ENCODE measurements at places on chromosomes 13 and 19.

- peak; percentile 48 for DNase-seq
Measured at GRCh38 chr13:21674490-21675009, 3.7 kb downstream of the FGF9 start.

GRCh38 chr13:112204346-112205327 is 137.7 kb downstream of the SOX1 start:
- no peak for DNase-seq

DNA sequence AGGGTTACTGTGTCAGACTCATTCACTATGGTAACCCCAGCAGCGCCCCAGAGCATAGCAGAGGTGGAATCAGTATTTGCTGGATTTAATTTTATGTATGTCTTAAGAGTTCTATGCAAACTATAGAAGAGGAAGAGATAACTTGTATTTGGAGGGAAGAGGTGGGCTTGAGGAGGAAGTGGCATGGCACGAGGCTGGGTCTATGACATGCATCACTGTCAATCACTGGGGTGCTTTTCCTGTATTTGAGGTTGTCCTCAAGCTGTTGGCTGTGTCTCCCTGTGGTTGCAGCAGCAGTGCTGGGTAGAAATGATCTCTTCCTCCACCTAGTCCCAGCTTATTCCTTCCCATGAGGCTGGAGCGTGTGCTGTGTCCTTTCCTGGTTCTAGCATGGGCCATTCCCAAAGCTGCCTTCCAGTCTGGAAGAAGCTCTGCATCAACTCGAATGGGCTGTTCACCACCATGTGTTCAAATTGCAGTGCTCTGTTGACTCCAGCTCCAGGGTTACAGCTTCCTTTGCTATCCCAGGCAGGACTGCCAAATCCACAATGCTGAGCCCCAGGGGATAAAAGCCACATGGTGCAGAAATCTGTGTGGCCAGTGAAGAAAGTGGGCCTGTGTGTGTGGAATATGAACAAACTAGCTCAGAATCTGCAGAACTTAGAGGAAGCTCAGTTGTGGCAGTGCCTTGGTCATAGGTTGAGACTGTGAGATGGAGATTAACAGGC is 73.1 kb upstream of the MTIF3 start:
- DNase-seq, result no peak

GRCh38 chr19:7280940-7281666 is 13.1 kb downstream of the INSR start:
- DNase-seq, result no peak

- no peak for DNase-seq
Measured at GRCh38 chr19:16821081-16821480, 8.1 kb upstream of the SIN3B start.

DNA sequence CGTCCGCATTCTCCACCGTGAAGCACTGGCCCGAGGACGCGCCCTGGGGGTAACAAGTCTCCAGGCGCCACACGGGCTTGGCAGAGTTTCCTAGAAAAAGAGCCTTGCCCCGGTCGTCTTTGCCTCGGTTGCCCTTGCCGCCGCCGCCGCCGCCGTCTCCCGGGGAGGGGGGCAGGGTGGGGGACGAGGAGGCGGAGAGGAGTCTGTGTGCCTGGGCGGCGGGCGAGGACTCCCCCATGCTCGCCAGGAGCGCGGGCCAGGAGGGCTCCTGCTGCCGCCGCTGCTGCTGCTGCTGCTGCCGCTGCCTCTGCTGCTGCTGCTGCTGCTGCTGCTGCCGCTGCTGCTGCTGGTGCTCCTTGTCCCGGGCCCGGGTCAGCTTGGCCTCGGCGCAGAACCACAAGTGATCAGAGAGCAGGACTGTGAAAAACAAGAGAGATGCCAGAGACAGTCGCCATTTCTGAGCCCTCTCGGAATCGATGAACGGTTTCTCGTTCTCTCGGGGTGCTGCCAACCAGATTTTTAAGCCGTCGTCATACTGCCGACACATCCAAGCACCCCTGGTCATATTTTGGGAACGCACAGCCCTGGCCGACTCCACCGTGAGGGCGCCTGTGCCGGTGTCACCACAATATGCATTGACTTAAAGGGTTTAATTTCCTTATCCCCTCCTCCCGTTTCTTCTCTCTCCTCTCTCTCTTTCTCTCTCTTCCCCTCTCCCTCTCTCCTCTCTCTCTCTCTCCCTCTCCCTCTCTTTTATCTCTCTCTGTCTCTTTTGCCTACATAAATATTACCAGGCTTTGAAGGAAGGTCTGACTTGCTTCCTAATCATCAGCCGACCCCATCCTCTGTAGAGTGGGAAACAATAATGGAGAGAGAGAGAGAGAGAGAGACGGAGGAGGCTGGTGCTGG is 349.1 kb downstream of the LIG4 start:
- DNase-seq, result peak; percentile 25

- no peak for DNase-seq
Measured at GRCh38 chr19:8631425-8631819, 989 bp downstream of the NFILZ start.

DNA sequence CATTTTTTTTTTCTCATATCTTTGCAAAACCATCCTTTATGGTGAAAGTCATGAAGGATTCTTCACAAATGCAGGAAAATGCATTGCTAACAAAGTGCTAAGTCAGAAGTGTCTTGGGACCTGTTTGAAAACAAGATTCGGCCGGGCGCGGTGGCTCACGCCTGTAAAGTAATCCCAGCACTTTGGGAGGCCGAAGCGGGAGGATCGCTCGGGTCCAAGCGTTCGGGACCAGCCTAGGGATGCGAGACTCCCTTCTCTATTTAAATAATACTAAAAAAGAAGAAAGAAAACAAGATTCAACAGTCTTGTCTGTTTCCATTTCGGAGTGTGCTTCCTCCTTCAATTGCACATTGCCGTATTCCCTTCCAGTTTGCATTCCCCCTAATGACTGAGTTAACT is 819 bp downstream of the EID2B start:
- no peak for DNase-seq

- peak; percentile 21 for DNase-seq
Measured at GRCh38 chr13:101690871-101691270, 238.4 kb downstream of the ITGBL1 start.

DNA sequence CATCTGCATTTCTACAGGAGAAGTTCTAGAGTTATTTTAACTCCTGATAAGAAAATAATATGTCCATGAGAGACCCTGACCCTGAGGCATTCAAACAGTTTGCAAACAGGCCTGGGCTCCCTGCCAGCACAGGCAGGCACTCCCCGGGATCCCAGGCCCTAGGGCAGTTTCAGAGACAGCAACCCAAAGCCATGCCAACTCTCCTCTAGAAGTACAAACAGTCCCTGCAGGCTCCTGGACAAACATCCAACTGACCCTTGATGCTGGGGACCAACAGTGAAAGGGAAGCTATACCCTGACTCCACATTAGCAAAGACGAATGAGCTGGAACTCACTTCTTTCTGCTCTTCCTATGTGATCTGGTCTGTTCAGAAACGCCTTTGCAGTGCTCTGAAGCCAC is 44.8 kb downstream of the CCDC70 start:
- DNase-seq, result no peak

DNA sequence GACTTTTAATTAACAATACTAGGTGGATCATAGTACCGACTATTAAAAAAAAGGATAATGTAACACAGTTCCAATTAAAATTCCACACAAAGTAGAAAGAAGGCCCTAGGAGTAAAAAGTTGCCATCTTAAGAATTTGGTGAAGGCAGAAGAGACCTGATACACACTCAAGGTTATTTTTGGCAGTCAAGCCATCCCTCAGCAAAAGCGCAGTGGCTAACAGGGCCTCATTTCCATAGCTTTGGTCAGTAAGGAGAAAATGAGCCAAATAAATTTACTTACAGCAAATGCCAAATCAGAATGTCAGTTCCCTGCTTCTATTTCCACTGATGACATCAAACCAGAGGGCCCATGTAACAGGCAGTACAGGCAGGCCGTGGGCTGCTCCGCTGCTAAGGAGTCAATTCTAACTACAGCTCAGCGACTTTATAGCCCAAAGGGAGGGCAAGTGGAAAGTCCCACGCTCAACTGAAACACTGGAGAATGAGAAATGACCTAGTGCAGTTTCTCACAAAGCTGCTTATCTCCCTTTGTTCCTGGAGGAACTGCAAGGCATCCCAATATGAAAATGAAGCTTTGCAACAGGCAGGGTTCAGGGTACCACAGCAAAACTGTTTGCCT is 6.3 kb downstream of the ARGLU1 start:
- DNase-seq, result no peak

- DNase-seq, result no peak
Measured at GRCh38 chr19:2341982-2342381, 13.5 kb downstream of the SPPL2B start.

DNA sequence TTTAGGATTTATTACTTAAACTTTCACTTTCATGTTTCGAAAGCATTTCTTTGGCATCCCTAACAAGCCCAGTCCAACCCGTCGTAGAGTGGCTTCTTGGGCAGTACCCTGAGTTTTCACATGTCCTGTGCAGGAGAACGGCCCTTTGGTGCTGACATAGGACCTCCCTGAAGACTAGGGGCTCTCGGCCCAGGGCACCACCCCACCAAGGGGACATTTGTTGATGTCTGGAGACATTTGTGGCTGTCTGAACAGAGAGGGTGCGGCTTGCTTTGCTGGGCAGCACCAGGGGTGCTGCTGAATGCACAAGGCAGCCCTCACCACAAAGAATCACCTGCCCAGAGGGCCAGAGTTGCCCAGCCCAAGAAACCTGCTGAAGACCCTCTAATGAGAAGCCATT is 30.6 kb downstream of the CUL4A start:
- no peak for DNase-seq

GRCh38 chr19:49718511-49718910 is 27.6 kb downstream of the CPT1C start:
- no peak for DNase-seq

GRCh38 chr13:114013952-114014629 is 40.2 kb upstream of the C13orf46 start:
- no peak for DNase-seq

- no peak for DNase-seq
Measured at GRCh38 chr13:35600137-35600536, 123.6 kb upstream of the MAB21L1 start.

- DNase-seq, result no peak
Measured at GRCh38 chr13:57858376-57858775, 226.8 kb downstream of the PCDH17 start.

DNA sequence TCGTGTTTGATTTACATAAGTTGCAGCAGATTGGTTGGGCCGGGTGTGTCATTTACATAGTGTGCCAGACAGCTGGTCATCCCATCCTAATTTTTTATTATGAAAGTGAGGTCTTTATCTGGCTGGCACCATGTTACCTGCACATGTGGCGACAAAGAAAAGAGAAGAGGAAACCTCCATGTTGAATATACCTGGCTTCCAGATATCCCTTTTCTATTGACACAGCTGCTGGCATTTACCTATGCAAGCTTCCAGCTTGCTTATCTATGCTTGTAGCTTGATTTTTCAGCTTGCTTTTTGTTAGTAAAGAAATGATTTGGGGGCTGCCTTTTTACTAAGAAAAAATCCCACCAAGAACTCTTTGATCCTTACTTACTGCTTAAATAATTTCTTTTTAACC is 681.3 kb upstream of the SLITRK1 start:
- DNase-seq, result no peak

DNA sequence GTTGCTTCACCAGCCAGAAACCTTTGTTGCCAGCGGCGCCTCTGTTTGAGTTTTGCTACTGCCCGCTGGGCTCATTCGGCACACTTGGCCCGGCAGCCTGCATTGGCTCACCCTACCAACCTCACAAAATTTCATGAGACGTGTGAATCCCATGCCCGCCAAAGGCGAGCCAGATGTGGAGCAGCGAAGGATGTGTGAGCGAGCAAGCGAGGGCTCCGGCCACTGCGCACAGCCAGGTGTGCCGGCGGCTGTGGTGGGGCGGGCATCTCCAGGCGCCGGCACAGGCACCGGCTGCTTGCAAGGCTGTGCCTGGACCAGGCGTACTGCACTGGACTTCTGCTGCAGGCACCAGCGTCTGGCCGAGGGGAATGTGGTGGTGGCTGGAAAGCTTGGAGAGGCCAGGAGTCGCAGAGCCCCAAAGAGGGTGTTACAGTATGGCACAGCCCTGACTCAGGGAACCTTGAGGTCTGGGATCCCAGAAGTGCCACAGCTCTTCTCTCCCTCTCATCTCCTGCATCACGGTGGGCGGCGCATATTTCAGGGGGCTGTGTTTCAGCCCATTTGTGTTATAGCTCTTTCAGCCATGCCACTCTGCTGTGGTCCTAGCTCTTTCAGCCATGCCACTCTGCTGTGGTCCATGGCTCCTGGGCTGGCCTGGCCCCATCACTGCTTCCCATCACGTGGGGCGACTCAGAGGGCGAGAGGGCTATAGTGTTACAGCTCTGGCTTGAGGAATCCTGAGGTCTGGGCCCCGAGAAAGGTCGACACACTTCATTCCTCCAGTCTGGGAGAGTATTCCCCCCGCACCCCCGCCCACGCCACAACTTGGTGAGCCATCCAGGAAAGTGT is 592.0 kb upstream of the SLITRK5 start:
- DNase-seq, result no peak

- no peak for DNase-seq
Measured at GRCh38 chr19:1574354-1575136, 6.4 kb upstream of the MEX3D start.

- no peak for DNase-seq
Measured at GRCh38 chr19:12784871-12785430, 6.3 kb upstream of the JUNB start.

- DNase-seq, result no peak
Measured at GRCh38 chr13:95113601-95114000, 187.7 kb downstream of the ABCC4 start.

DNA sequence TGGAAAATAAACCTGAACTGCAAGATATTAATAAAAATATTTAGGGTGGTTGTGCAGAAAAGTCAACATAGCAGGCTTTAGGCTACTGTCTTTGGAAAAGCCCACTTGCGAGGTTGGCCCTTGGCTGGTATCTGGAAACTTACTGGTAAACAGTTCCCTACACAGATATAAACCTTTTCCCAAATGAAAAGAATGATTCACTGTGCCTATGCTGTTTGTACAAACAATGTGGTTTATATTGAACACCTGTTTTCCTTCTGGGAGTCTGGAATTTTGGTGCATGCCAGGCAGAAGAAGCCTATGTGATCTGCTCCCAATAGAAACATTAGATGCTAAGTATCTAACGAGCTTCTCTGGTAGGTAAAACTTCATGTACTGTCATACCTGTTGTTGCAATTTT is 29.7 kb upstream of the SOHLH2 start:
- DNase-seq, result no peak

DNA sequence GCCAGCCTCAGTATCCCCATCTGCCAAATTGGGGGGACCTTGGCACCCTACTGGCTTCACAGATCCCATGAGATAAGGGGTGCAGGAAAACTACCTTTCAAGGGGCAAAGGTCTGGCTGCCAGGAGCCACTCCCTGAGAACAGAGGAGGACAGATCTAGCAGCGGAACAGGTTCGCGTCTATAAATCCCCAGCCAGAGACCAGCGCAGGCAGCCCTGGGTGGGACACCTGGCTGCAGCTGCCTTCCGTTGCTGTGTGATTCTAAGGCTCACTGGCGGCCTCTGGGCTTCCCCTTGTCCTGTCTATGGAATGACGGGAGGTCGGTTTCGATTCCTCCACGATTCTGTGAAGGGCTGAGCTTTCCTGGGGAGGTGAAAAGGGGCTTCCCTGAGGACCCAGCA is 7.3 kb downstream of the RELB start:
- no peak for DNase-seq

Measured in cerebellum (tissue), 4 donors.